ENCODE measurements at places on chromosomes 2 and 18.

GRCh38 chr2:65388051-65388531 lies 44.3 kb downstream of the SPRED2 start:
- DNase-seq = peak; percentile 84

DNA sequence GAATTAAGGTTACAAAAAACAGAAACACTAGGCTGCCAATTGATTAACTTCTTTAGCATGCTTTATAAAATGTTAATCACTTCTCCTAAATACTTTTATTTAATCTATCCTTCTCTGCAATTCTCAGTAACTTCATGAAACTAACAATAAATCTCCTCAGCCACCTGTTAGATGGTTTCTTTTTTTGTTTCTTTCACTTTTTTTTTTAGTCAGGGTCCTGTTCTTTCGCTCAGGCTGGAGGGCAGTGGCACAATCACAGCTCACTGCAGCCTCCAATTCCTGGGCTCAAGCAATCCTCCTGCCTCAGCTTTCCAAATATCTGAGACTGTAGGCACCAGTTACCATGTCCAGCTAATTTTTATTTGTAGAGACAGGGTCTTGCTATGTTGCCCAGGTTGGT lies 213.4 kb upstream of the STK17B start:
- DNase-seq = no peak

- no peak for DNase-seq
These were observed 2.2 kb upstream of the TMBIM1 start for GRCh38 chr2:218294430-218295022.

GRCh38 chr18:67618061-67618460 lies 101.5 kb upstream of the DSEL start:
- DNase-seq = no peak

DNA sequence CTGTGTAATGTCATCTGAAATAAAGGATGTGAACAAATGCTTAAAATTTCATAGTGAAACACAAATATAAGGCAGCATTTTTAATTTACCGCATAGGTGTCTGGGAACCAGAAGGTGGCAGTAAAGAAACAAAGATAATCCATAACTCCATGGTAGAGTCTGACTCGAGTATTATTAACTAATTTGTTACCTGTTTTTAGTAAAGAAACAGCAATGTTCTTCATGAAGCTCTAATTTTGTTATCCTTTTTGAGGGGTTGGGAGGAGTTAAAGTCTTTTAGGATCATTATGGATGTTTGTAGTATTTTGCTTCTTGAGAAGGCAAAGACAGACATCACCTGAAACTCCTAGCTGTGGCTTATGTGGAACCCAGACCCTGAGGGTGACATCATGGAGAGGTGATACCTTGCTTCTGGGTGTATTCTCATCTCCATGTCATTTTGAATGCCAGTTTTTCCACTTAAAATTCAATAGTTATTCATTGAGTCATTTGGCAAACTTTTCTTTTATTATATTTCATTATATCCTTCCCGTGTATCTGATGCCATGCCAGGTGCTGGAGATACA lies 286.2 kb upstream of the EPAS1 start:
- no peak for DNase-seq

GRCh38 chr2:188076149-188077056 lies 215.3 kb upstream of the GULP1 start:
- peak; percentile 8 for DNase-seq
